ENCODE measurements at places on chromosomes 3 and 15.
A peak's percentile ranks its signal among the peaks of the same experiment; 100 is the strongest.

GRCh38 chr3:144431134-144431533 lies 459.5 kb downstream of the DIPK2A start:
- DNase-seq, result no peak

GRCh38 chr15:31338879-31339557 lies 12.4 kb downstream of the KLF13 start:
- DNase-seq, result no peak

- no peak for DNase-seq
These were observed 15.4 kb downstream of the TGM5 start for GRCh38 chr15:43251185-43251870.

GRCh38 chr15:38085931-38086568 lies 151.6 kb downstream of the TMCO5A start:
- no peak for DNase-seq

- no peak for DNase-seq
These were observed 5.1 kb downstream of the RNU6-1 start for GRCh38 chr15:67834581-67835296.

GRCh38 chr15:52281085-52282035 lies 14.2 kb downstream of the MYO5C start:
- DNase-seq, result no peak

DNA sequence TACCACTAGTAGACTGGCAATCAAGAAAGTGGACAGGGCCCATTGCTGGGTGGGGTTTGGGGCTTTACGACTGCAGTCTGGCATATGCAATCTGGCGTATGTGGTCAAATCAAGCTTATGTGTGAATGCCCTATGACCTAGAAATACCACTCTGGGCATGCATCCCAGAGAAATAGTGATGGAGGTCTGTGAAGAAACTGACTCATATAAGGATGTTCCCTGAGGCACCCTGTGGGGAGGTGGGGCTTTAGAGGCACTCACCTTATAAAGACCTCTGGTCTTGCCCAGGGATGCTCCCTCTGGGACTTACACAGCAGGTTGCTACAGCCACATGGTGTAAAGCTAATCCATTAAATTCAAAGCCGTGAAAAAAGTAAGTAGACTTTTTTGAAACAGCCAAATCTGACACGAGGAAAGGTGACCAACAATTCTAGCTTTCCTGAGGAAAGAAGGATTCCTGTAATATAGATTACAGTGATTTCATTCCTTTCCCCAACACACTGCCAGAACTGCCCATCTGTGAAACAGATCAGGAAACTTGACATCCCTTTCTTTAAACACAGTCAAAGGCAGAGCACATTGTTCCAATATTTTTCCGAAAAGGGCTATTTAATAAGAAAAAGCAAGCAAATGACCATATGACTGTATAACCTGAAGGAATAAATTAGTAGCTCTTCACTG lies 13.6 kb downstream of the RARRES1 start:
- DNase-seq, result no peak

DNA sequence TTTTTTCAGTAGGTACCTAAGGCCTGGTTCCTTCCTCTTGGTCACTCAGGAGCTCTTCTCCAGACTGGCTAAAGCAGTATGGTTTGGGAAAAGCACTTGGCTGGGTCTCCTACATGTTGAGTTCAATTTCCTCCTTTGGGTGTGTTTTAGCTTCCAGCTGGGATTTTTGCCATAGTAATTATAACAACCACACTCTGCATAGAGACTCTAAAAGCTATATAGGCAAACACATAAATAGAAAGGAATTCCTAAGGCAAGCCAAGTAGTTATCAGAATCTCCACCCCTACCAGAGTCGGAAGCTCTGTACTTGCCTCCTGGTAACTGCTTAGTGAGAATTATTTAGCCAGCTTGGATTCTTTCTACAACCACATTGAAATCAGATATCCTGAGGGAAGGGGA lies 48.6 kb downstream of the FOXL2 start:
- DNase-seq, result no peak

DNA sequence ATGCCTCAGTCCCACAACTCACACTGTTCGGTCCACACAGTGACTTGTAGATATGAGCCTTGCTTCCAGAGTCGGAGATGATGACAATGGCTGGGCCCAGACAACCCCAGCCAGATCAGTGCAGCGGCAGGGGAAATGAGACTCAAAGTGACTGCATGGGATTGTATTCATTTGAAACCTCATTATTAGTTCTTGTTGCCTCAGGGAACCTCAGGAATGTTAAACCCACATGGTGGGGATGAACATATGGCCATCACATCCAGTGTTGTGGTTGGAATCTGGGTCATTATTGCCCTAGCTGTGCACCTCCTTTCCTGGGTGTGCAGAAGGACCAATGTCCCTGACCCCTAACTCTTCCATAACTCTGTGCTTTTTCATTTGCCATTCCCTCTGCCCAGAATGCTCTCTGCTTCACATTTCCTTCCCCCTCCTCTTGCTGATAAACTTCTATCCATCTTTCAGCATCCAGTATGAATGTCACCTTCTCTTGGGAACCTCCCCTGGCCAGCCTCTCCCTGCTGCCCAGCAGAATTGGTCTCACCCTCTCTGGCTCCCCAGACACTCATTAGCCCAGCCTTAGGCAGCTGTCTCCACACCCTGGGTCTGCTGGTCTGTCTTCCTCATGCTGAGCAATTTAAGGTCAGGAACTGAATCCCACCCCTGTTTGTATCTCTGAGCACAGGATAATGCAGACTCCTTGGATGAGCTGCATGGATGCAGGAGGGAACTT lies 67.0 kb upstream of the TNFAIP8L3 start:
- no peak for DNase-seq

DNA sequence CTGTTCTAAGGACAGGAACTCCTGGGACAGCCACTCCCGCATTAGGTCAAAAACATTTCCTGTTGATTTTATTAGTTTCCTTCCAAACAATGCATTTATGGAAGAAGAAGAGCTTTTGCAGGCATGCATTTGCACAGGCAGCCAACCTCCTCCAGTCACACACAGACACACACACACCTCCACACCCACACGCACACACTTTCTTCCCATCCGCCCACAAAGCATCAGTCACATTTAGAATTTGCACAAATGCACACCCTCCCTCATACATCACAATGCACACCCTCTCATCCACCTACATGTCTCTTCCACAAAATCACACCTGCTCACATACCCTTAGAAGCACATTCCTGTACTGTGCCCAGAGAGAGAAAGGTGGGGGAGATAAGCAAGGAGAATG lies 4.1 kb upstream of the TYRO3 start:
- peak; percentile 34 for DNase-seq

- DNase-seq, result peak; percentile 4
These were observed 1.9 kb downstream of the SCAPER start for GRCh38 chr15:76903251-76903681.

DNA sequence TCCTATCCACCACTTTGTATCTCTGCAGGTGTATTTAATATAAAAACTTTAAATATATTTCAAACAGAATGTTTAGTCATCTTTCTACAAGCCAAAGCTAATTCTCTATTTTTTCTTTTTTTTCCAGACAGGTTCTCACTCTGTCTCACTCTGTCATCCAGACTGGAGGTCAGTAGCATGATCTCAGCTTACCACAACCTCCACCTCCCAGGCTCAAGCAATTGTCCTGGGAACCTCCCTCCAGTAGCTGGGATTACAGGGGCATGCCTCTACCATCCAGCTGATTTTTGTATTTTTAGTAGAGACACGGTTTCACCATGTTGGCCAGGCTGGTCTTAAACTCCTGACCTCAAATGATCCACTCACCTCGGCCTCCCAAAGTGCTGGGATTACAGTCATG lies 202.6 kb downstream of the VGLL3 start:
- DNase-seq, result no peak

DNA sequence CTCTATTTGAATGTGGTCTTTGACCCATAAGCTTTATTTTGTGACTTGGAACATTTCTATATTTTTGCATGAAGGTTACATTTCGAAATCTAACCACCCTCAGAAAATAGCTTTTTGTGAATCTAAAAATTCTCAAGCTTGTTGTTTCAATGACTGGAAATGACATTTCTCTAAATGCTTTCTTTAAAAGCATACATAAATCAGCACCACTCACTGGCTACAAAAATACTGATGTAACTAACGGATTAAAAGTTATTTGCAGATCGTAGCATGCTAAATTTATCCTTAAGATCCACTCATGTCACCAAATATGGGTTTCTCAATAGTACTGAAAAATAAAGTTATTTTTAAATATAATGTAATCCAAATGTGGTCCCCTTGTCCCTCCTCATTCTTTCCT lies 55.2 kb upstream of the ACAN start:
- no peak for DNase-seq

GRCh38 chr15:73937726-73938125 lies 11.5 kb downstream of the LOXL1 start:
- DNase-seq, result no peak

DNA sequence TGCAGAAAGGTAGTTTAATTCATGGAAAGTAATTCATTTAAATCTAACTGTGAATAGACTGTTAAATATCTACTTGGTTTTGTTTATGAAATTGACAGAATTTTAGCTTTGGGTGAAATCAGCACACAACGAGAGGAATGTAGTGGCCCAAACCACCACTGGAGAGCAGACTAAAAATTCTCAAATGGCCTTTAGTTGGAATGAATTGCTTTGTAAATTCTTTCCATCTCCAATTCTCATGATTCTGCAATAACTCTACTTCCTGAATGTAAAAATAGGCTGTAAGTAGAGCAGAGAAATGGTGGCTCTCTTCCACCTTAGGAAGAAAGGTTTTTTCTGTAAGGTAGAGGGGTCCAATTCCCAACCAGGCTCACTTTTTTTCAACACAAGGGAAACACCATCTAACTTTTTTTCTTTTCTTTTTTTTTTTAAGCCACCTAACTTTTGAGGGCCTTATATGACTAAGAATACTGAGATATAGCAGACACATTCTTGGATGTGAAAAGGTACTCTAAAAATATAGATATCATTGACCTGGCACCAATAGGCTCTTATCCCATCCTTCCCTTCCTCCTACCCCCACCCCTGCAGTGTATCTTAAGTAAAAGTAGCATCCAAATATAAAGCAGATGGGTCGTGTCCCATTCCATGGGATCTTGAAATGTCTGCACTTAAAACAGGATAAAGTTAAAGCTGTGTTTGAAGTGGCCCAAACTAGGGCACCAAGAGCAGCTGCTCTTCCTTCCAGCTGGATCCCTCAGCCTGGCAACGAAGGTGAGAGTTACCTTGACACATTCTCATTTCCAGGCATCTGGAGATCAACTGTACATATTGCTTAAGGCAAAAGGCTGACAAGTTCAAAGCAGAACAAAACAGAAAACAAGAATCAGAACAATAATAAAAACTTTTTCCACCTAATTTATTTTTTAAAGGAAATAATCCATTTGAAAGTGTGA lies 194.1 kb downstream of the TPRG1 start:
- DNase-seq, result no peak

DNA sequence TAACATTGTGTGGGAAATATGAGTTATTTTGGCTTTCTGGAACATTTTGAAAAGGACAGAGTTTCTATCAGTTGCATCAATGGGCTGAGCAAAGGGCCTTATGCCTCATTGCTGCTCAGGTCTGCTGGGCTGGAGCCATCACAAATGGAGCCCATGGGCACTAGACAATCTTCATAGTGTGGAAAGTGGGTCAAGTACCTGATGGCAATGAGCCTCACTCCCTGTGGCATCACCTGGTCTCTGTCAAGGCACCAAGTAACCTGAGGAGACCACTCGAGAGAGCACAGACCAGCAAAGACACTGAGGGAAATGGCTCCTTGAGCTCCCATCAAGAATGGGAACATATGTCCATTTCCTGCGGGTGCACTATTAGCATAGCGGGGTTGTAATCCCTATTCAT lies 96.7 kb upstream of the PPP2R3A start:
- DNase-seq, result no peak

GRCh38 chr3:164224126-164224525 lies 854.2 kb downstream of the SI start:
- DNase-seq, result no peak

DNA sequence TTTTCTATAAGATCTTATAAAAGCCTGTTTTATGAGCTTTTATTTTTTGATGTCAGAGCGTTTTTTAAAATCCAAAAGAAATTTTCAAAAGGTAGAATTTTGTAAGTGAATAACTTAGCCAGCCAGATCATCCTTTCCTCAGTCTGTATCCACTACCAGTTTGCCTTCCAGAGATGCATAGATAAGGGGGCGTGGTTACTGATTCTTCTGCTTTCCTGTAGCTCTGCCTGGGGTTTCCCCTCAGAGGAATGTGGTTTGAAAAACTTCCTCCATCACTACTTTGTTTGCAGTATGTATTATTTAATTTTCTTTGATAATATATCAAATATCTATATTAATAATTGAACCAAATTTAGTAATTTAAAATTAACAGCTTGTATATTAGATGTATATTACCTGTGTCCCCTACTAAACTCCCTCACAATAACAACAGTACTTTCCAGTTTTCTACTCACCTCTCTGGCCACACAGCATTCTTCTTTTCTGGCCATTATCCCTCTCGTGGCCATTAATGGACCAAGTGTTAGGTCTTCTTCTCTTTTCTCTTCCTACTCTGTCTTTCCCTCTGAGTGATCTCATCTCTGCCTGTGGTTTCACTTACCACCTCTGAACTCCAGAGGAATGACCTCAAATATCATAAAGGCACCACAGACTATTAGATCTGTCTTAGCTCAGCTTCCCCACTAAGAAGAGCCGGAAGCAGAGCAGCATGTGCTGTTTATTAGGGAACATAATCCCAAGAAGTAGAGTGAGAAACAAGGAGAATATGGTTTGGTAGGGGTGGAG lies 239.7 kb downstream of the UBE2E2 start:
- no peak for DNase-seq

GRCh38 chr3:120445654-120446053 lies 5.1 kb downstream of the FSTL1 start:
- DNase-seq, result no peak

DNA sequence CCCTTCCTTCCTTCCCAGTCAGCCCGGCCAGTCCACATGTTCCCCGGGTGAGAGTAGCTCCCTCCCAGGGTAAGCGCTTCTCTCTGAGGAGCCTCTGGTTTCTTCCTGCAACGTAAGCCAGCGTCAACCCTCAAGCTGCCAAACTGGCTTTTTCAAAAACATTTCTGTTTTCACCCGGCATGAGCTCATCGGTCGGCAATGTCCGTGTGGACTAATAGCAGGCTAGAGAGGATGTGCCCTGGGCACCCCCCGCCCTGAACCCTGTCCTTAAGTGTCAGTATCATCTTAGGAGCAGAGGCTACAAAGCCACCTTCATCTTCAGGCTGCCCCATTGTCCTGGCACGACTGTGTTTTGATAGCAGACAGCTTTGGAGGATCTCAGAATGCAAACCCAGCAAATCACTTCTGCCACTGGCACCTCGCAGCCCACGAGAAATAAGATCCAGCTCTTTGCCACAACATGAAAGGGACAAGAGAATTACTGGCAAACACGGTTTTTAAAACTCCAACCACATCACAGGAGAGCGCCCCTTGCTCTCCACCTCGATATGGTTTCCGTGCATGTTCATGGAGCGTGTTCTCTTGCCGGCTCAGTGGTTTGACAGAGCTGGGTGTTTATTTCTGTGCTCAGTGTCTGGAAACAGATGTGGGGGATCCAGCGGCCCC lies 9.9 kb downstream of the ALDH1A3 start:
- no peak for DNase-seq

GRCh38 chr3:100766069-100766468 lies 56.8 kb downstream of the TFG start:
- no peak for DNase-seq
